AG08395 (cell line): ENCODE measurements at places on chromosomes 6 and 20.

DNA sequence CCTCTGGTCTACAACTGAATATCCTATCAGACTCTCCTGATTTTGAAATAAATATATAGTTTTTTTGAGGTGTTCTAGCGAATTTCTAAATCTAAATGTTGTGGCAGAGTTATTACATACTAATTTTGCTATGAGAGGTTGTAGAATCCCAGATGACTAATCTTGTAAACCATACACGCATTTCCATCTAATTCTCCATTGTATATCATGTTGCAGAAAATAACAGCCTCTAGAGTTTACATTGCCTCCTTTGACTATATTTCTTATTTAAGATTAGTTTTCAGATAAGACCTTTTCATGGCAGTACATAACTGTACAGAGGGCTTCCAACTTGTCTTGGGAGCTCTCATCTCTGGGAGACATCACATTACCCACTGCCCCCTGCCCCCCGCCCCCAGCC is 22.9 kb downstream of the PTPN1 start:
- no peak for DNase-seq

GRCh38 chr6:33147807-33148666 is 44.2 kb downstream of the COL11A2 start:
- peak; percentile 74 for DNase-seq

- DNase-seq = no peak
These were observed 96.7 kb downstream of the L3MBTL3 start for GRCh38 chr6:130115036-130115435.

DNA sequence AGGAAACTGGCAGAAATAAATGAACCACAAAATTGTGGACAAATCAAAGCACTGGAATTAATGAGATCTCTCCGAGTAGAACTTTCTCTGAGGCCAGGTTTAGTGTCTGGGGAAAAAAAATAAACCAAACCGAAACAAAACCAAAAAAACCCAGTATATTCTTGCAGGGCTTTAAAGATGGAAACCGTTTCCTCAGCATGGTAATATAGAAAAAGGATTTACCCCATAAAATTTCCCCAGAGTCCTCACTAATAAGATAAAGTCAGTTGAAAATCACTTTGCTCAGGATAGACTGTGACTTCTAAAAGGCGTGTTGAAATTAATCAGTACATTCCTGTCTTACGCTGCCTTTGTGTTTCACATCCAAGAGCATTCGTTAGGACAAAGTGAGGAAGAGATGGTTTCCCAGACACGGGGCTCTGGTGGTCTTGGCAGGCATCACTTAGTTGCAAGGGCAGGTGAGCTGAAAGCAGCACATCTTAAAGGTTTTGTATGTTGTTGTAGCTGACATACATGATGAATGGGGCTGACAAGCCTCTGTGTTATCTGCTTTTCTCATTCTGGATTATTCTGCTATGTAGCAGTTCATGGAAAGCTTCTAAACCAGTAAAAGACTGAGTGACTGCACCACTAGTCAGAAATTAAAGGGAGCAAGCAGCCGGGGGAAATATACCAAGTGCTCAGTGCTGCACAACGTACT is 85.2 kb upstream of the PRL start:
- DNase-seq = no peak

DNA sequence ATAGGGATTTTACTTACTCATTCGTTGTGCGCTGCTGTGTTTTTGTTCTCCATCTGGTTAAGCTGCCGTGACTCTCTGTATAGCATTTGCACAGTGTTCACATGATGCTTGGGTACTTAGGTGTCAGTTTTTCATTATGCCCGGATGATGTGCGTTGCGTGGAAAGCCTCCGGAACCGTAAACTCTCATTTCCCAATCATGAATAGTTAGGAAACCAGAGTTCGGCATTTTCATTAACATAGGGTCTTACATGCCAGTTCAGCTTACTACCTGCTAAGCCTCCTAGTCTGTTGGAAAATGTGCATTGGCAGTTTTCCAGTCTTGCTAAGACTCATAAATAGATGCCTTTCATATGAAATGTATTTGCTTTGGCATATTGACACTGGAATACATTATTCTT is 483.4 kb upstream of the FLRT3 start:
- DNase-seq = no peak

DNA sequence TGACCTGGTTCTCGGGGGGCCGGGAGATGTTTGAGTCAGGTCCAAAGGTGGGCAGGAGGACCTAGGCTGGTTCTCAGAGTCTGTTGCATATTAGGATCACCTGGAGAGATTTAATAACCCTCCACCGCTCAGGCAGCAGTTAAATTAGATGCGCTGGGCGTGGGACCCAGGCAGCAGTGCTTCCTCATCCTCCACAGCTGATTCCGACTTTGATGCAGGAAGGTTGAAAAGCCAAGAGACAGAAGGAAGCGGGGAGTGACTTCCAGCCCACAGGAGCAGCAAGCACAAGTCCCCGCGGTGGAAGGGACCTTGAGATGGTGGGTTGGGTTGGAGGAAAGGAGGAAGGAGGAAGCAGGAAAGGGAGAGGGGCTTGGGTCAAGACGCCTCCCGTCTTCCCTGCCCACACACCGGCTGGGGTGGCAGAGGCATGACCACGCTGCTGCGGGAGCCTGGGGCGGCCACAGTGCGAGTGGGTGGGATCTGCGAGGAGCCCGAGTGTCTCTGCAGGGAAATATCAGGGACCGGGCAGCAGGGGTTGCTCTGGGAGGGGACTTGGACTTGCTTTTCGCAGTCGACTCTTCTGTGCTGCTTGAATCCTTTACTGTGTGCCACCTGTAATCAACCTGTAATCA is 146.0 kb downstream of the PHACTR3 start:
- DNase-seq = no peak

- no peak for DNase-seq
These were observed 15.8 kb downstream of the KCNK15 start for GRCh38 chr20:44761423-44761822.

DNA sequence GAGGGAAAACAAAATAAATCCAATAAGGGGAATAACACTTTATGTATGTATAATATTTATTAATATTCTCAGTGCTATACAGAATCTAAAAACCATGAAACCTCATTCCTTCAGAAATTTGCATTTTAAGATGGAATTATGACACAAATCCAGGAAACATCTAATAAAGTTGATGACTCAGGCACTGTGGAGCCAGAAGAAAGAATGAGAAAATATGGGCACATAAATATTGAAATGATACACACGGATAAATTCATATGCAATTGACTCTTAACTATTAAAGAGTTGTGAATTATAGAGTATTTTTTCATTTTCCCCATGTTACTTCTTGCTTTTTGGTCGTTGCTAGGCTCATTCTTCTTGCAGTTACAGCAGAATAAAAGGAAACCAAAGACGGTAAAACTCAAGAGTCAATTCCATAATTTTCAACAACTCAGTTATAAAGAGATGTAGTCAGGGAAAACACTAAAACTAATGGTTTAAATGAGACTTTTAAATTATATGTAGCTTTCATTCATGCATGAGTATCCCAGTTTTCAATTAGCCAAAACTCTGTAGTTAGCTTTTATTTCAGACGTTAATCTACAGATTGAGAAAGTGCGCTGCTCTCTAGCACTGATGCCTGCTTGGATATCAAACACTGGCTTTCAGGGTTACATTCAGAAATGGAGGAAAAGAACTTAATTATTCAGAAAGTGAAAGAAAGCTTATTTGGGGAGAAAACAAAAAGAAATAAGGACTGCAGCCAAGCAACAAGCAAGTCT is 95.4 kb downstream of the ADGRB3 start:
- DNase-seq = no peak

GRCh38 chr6:87806099-87806498 is 104.1 kb upstream of the AKIRIN2 start:
- DNase-seq = no peak

DNA sequence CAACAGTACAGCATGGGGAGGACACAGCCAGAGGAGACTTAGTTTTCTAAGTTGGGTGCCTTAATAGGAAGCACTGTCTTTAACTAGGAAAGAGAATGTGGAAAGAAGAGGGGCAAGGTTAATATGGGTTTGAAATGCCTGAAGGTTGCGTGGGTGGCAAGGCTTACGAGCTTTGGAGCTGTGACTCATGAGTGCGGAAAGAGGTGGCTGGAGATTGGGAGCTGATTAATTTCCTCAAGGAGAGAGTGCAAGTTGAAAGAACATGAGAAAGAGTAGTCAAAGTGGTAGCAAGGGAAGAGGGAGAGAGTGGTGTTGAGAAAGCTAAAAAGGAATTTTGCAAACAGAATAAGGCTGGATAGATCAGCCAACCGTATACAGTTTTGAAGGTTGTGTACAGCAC is 315.1 kb upstream of the PRND start:
- DNase-seq = peak; percentile 78

DNA sequence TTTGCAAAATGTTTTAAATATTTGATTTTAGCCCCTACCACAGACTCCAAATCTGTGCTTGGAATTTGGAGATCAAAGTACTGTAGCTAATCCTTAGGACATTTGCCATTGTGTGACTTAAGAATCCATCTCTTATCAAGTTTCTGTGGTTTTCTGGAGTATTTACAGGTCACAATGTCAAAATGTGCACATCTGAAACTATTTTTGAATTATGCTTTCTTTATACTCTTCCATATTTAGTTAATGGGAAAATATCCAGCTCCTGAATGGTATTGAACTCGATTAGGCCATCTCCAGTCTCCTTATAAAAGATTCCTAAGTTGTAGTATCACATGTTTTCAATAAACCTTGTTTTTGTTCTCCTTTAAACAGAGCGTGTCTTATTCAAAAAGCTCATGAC is 162.5 kb downstream of the KHDC1L start:
- no peak for DNase-seq

DNA sequence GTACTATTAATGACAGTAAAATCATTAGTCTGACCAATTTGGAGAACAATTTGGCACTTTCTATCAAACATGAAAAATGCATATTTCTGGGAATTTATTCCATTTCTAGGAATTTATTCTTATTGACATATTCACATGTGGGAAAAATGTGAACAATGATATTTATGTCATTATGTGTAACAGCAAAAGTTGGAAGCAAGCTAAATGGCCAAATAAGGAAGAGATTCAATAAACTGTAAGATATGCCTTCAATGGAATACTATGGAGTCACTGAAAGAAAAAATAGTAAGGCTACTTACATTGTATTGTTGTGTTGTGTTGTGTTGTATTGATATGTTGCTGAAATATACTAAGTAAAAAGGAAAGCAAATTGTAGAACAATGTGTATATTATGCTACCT is 100.5 kb upstream of the EDN1 start:
- DNase-seq = no peak

GRCh38 chr6:106540432-106540831 is 88.9 kb downstream of the RTN4IP1 start:
- DNase-seq = no peak

DNA sequence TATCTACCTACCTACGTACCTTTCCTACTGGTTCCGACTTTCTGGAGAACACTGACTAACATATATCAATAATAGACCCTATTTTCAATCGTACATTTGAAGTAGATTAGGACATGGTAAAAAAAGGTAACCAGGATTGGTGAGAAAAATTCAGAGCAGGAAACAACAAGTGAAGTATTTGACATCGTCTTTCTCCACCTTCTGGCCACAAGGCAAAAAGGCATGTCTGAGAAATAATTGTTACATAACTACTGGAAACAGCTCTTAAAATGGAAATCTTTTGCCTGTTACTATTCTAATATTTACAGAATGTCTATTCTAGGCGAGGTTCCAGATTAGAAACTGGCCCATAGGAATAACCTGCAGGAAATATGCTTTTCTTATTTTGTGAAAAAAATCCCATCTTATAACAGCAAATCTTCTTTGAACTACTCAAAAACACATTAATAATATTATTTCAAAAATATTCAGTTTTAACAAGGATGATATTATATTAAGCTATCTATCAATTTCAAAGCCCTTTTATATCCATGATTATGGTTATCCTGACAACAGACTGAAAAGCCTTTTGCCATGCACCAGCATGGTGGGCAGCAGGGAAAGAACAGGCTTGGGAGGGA is 80.8 kb downstream of the RCAN2 start:
- DNase-seq = peak; percentile 60

DNA sequence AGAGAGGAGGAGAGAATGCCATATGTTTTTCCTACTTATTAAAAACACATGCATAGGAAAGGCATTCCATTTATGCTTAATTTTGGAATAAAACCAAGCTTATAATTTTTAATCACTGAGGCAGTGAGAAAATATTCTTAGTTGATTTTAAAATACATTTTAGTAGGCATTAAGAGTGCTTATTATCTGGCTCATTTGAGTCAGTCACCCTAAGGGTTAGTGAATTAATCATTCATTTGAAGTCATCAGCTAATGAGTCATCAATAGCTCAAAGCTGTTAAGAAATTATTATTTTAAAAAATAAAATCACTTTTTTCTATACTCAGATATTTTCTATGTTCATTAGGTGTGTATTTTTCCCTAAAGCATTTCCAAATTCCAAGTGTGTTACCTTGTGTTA is 81.6 kb downstream of the TMEM200A start:
- DNase-seq = no peak

DNA sequence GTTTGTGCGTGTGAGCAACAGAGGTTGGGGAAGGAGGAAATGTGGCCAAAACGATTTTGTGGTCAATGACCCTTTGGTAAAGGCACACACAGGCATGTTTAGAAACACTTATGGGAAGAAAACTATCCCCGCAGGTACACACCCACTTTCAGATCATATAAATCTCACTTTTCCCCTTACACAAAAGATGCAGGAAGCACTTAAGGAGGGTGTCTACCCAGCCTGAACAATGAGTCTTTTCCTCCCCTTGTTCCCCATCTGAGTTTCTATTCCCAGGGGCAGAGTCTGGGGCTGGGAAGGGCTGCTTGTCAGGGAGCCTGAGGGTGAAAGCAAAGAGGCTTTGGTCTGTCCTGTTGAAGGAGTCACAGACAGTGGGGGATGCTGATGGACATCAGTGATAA is 193.2 kb upstream of the SALL4 start:
- DNase-seq = no peak

GRCh38 chr6:31737991-31738979 is 1.5 kb upstream of the MSH5 start:
- DNase-seq = peak; percentile 81

DNA sequence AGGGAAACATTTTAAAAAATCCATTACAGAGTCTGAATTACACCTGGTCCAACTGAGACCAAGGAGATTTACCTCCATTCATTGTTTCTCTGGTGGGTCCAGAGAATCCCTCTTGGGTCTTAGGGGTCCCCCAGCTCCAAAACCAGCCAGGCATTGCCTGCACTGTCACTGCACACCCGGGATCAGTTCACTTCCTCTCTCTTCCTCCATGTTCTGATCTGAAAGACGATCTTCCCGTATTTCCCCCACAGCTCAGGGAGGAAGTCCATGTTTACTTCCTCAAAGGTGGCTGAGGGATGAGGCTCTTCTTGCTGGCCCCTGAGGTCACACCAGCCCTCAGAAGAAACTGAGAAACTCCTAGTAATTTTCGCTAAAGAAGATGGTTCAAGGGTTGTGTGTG is 159.7 kb downstream of the BMP7 start:
- no peak for DNase-seq

GRCh38 chr6:137903933-137904821 is 37.1 kb downstream of the TNFAIP3 start:
- no peak for DNase-seq

DNA sequence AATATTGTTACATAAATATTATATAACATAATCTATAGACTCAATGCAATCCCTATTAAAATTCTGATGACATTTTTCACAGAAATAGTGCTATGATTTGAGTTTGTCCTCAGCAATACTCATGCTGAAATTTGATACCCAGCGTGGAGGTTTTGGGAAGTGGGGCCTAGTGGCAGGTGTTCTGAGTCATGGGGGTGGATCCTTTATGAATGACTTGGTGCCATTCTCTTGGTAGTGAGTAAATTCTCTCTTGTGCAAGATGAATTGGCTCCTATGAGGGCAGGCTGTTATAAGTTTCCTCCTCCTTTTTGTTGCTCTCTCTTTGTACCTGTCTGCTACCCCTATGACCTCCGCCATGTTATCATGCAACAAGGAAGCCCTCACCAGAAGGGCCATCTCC is 65.8 kb downstream of the SHPRH start:
- no peak for DNase-seq

- DNase-seq = no peak
These were observed 46.0 kb upstream of the TAGAP start for GRCh38 chr6:159090530-159091480.
